ENCODE measurements at places on chromosomes 16 and 17.

- DNase-seq = no peak
- no peak overlapping the region for H3K27ac ChIP-seq
- no peak overlapping the region for H3K4me3 ChIP-seq
- peaks cover 15% of the 10 kb centered on the region for H3K4me1 ChIP-seq
- H3K27me3 ChIP-seq = no peaks in the 10 kb centered on the region
These were observed 7.8 kb downstream of the PLXDC1 start for GRCh38 chr17:39143552-39144093.

DNA sequence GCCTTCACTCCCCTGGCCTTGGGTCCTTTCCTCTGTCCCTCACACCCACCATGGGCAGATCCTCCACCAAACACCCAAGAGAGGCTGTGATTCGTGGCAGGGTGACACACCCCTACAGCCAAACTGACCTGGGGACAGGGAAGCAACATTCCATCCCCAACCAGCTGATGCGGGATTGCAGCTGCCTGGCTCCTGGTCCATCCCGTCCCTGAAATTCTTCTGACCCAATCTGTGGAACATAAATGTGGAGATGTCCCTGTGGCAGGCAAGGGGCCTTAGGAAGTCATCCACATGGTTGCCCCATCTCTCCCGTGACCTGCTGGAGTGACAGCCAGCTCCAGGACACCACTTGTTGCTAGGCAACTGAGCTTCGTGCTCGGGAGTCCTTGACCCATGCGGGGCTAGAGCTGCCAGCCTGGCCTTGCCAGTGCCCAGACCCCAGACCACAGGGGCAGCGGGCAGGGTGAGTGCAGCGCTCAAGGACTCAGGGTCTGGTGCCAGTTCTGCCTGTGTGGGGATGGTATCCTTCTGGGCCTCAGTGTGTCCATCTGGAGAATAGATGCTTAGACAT, 34.0 kb upstream of the CPNE2 start:
- no peak for DNase-seq
- no peak overlapping the region for H3K4me3 ChIP-seq
- no peaks in the 10 kb centered on the region for H3K27me3 ChIP-seq
- H3K27ac ChIP-seq = peak overlapping the region; percentile 43

- H3K27me3 ChIP-seq = no peaks in the 10 kb centered on the region
- no peaks in the 10 kb centered on the region for H3K36me3 ChIP-seq
- peaks cover 27% of the 10 kb centered on the region for H3K4me1 ChIP-seq
- H3K4me3 ChIP-seq = peak overlapping the region; percentile 44
These were observed 73.3 kb downstream of the TANC2 start for GRCh38 chr17:63039342-63039741.

- no peak overlapping the region for H3K4me3 ChIP-seq
- peaks cover 7% of the 10 kb centered on the region for H3K27me3 ChIP-seq
- no peaks in the 10 kb centered on the region for H3K4me1 ChIP-seq
- H3K36me3 ChIP-seq = no peaks in the 10 kb centered on the region
- no peak for DNase-seq
- H3K27ac ChIP-seq = no peak overlapping the region
These were observed 206.8 kb upstream of the MON1B start for GRCh38 chr16:76984196-76984595.

GRCh38 chr17:63956296-63956920, 16.3 kb downstream of the SCN4A start:
- no peak overlapping the region for H3K27ac ChIP-seq
- no peak for DNase-seq
- H3K36me3 ChIP-seq = no peaks in the 10 kb centered on the region
- H3K27me3 ChIP-seq = no peaks in the 10 kb centered on the region

- DNase-seq = no peak
- no peak overlapping the region for H3K27ac ChIP-seq
- H3K27me3 ChIP-seq = peaks cover 10% of the 10 kb centered on the region
- no peak overlapping the region for H3K4me3 ChIP-seq
These were observed 236.4 kb upstream of the EEF2KMT start for GRCh38 chr16:5333991-5334390.

GRCh38 chr16:29974291-29975133, 844 bp downstream of the TAOK2 start:
- peak overlapping the region; percentile 98 for H3K4me3 ChIP-seq
- H3K4me1 ChIP-seq = peaks cover 33% of the 10 kb centered on the region
- DNase-seq = peak; percentile 25
- peaks cover 29% of the 10 kb centered on the region for H3K36me3 ChIP-seq

DNA sequence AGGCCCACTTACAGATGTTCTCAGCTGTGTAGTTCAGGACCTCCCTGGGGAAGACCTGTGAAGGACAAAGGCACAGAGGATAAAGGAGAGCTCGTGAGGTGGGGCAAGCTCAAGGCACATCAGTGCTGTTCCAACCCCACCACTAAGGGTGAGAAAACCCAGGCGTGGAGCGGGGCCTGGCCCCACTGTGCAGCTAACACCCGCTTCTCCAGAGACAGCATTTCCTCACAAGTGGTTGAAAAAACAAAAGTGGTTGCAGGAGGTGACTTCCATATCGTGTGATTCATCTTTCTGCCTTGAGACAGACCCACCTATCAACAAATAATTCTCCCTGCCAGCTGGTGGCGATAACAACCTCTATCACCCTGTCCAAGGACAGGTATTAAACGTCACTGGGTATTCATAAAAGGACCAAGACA, 30.0 kb downstream of the SNN start:
- H3K27ac ChIP-seq = peak overlapping the region; percentile 47
- peaks cover 28% of the 10 kb centered on the region for H3K36me3 ChIP-seq
- peak; percentile 19 for DNase-seq

- no peaks in the 10 kb centered on the region for H3K4me1 ChIP-seq
- no peak for DNase-seq
- no peak overlapping the region for H3K4me3 ChIP-seq
- no peak overlapping the region for H3K27ac ChIP-seq
- peaks cover 8% of the 10 kb centered on the region for H3K36me3 ChIP-seq
These were observed 86.7 kb downstream of the KATNIP start for GRCh38 chr16:27636453-27637240.

DNA sequence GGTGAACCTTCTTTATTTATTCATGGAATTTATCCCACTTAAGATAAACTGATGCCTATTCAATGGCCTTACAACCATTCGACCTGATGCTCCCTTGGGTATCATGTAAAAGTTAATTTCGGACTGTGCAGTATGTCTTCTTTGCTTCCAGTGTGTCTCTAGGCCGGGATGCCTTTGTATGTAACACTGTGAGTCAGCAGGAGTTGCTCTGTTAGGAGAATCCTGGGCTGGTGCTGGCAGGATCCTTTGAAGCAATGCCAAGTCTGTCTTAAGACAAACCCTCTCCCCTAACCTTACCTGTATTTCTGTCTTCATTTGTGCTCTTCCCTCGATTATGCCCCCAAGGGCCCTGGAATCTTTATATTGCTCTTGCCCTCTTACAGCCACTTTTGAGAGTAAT, 37.9 kb upstream of the ABCA8 start:
- no peaks in the 10 kb centered on the region for H3K4me1 ChIP-seq
- H3K4me3 ChIP-seq = no peak overlapping the region
- no peak overlapping the region for H3K27ac ChIP-seq
- no peak for DNase-seq
- no peaks in the 10 kb centered on the region for H3K36me3 ChIP-seq

- DNase-seq = no peak
- no peak overlapping the region for H3K27ac ChIP-seq
- no peak overlapping the region for H3K4me3 ChIP-seq
- H3K27me3 ChIP-seq = no peaks in the 10 kb centered on the region
These were observed 4.3 kb upstream of the CCDC154 start for GRCh38 chr16:1448536-1449116.

DNA sequence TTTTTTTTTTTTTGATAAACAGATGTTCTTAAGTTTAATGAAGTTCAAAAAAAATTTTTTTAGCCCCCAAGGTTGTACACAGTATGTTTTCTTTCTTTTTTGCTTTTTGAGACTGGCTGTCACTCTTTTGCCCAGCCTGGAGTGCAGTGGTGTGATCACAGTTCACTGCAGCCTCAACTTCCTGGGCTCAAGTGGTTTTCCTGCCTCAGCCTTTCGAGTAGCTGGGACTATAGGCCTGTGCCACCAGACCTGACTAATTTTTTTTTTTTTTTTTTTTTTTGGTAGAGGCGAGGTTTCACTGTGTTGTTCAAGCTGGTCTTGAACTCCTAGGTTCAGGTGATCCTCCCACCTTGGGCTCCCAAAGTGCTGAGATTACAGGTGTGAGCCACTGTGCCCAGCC, 12.8 kb downstream of the ITGAE start:
- H3K27me3 ChIP-seq = peaks cover 1% of the 10 kb centered on the region
- no peak overlapping the region for H3K27ac ChIP-seq
- H3K4me1 ChIP-seq = peaks cover 28% of the 10 kb centered on the region
- no peak overlapping the region for H3K4me3 ChIP-seq
- H3K36me3 ChIP-seq = no peaks in the 10 kb centered on the region
- no peak for DNase-seq

GRCh38 chr16:21157632-21158031, 842 bp upstream of the LDAF1 start:
- no peak for DNase-seq
- H3K27me3 ChIP-seq = no peaks in the 10 kb centered on the region
- no peak overlapping the region for H3K27ac ChIP-seq

GRCh38 chr16:86138121-86139085, 239.4 kb downstream of the IRF8 start:
- no peak overlapping the region for H3K4me3 ChIP-seq
- no peaks in the 10 kb centered on the region for H3K27me3 ChIP-seq
- DNase-seq = no peak
- H3K4me1 ChIP-seq = no peaks in the 10 kb centered on the region
- no peak overlapping the region for H3K27ac ChIP-seq
- no peaks in the 10 kb centered on the region for H3K36me3 ChIP-seq

GRCh38 chr16:10765772-10766171, 22.1 kb downstream of the NUBP1 start:
- peak overlapping the region; percentile 60 for H3K27ac ChIP-seq
- peaks cover 45% of the 10 kb centered on the region for H3K36me3 ChIP-seq
- no peak for DNase-seq
- H3K27me3 ChIP-seq = no peaks in the 10 kb centered on the region
- no peak overlapping the region for H3K4me3 ChIP-seq
- peaks cover 16% of the 10 kb centered on the region for H3K4me1 ChIP-seq

DNA sequence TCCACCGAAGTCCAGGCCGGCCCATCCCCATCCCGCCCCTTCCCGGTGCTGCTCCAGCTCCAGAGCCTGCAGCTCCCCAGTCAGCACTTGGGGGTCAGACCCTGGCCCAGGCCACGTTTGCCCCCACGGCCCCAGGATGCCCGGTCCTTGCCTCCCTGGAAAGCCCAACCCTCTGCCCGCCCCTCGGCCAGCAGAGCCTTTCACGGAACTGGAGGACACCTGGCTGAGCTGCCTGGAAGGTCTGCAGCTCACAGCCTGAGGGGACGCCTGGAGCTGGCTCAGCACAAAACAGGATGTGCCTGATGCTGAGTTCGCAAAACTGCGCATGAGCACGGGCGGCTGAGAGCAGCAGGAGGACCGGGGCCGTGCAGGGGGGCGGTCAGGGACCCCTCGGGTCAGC, 29.7 kb upstream of the SSTR5 start:
- no peak for DNase-seq
- no peaks in the 10 kb centered on the region for H3K36me3 ChIP-seq
- no peaks in the 10 kb centered on the region for H3K27me3 ChIP-seq
- H3K4me1 ChIP-seq = no peaks in the 10 kb centered on the region
- no peak overlapping the region for H3K27ac ChIP-seq
- no peak overlapping the region for H3K4me3 ChIP-seq

GRCh38 chr16:57396786-57397185, 7.8 kb upstream of the CCL17 start:
- no peaks in the 10 kb centered on the region for H3K36me3 ChIP-seq
- H3K27ac ChIP-seq = no peak overlapping the region
- no peak overlapping the region for H3K4me3 ChIP-seq
- DNase-seq = no peak
- H3K4me1 ChIP-seq = no peaks in the 10 kb centered on the region

- DNase-seq = no peak
- no peaks in the 10 kb centered on the region for H3K27me3 ChIP-seq
- no peak overlapping the region for H3K4me3 ChIP-seq
- H3K36me3 ChIP-seq = peaks cover 2% of the 10 kb centered on the region
- no peak overlapping the region for H3K27ac ChIP-seq
- peaks cover 39% of the 10 kb centered on the region for H3K4me1 ChIP-seq
These were observed 10.4 kb downstream of the DNAAF8 start for GRCh38 chr16:4744555-4745273.

GRCh38 chr17:81655378-81656117, 794 bp downstream of the PDE6G start:
- no peak overlapping the region for H3K27ac ChIP-seq
- H3K4me3 ChIP-seq = no peak overlapping the region

- H3K27ac ChIP-seq = no peak overlapping the region
- DNase-seq = no peak
- H3K4me1 ChIP-seq = peaks cover 35% of the 10 kb centered on the region
- H3K4me3 ChIP-seq = no peak overlapping the region
- no peaks in the 10 kb centered on the region for H3K27me3 ChIP-seq
- H3K36me3 ChIP-seq = peaks cover 2% of the 10 kb centered on the region
These were observed 102.8 kb downstream of the CMIP start for GRCh38 chr16:81547194-81547938.

DNA sequence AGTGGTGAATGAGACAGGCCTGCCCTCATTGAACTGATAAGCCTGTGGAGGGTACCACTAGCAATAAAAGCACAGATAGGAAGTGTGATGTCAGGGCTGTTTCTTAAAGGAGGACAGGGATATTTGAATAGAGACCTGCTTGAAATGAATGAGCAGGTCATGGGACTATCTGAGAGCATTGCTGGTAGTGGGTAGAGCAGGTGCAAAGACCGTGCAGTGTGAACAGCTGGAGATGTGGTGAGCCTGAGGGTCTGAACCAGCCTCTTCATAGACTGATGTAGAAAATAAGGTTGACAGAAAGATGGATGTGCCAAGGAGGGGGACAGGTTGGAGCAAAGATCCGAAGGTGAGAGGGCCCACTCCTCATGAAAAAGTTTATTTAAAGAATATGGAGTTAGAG, 2.4 kb downstream of the NUP93 start:
- DNase-seq = no peak
- peaks cover 19% of the 10 kb centered on the region for H3K4me1 ChIP-seq
- no peaks in the 10 kb centered on the region for H3K27me3 ChIP-seq
- H3K4me3 ChIP-seq = no peak overlapping the region
- H3K36me3 ChIP-seq = peaks cover 9% of the 10 kb centered on the region

DNA sequence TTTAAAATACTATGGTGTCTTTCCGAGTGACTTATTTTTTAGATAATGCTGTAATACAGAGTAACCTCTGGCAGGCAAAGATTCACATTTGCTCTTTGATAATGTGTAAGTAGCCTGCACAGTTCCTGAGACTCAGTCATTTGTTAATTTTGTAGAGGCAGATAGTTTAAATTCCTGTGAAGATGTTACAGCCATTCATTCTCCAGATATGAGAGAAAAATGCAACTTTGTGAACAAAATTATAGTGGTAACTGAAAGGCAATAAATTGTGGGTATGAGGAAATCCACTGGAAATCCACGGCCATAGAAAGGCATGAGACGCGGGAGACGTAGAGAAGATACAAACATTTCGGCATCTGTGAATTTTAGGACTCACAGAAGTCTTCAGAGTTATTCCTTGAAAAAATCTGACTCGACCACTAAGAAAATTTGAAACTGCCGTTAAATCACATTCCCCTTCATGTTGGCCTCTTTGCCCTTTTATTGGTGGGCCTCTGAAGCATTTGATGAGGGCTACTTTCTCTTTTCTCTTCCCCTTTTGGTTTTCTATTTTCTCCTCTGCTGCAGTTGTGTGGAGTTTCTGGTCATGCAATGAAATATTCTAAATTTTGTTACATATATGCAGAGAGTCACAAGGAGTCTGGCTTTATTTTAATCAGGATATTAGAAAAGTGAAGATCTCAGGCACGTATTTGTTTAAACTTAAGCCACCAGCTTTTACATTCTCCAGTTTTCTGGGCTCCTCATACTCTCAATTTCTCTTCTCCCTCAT, 18.8 kb downstream of the HS3ST3A1 start:
- H3K36me3 ChIP-seq = no peaks in the 10 kb centered on the region
- H3K4me1 ChIP-seq = no peaks in the 10 kb centered on the region
- H3K4me3 ChIP-seq = no peak overlapping the region
- H3K27ac ChIP-seq = no peak overlapping the region
- peaks cover 10% of the 10 kb centered on the region for H3K27me3 ChIP-seq

Measured in activated naive CD8-positive, alpha-beta T cell treated with anti-CD3 and anti-CD28 coated beads for 36 hours (primary cell).